Gastroesophageal sphincter (tissue), 4 donors: ENCODE measurements at places on chromosomes 6 and 20. TPM values are rescaled to one million over a fixed set of nuclear protein-coding genes. Genes with fewer than 3 reads are reported as not detected.

The RAET1L gene
- total RNA-seq, result 0.23 TPM

GRCh38 chr6:20334962-20335361 lies 66.7 kb upstream of the E2F3 start:
- ATAC-seq, result no peak

- ATAC-seq, result no peak
Measured at GRCh38 chr6:95544517-95545225, 32.7 kb upstream of the MANEA start.

DNA sequence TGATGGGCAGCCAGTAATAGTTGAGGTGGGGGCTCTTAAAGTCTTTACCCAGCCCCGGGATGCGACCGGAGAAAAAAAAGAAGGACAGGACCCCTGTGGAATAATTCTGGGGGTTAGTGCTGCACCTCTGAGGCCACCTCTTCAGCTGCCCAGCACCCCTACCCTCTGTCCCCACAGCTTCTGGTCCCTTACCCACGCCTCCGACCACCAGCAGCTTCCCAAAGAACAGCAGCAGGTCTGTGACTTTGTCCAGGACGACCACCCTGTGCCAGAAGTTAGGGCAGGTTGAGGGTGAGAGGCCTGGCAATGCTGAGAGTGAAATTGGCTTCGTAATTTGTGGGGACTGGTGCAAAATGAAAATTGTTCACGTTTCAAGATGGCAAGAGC lies 2.2 kb upstream of the NEU1 start:
- no peak for ATAC-seq
